ENCODE measurements at places on chromosomes 7 and 10. TPM values are rescaled to one million over a fixed set of nuclear protein-coding genes. Genes with fewer than 3 reads are reported as not detected.

DNA sequence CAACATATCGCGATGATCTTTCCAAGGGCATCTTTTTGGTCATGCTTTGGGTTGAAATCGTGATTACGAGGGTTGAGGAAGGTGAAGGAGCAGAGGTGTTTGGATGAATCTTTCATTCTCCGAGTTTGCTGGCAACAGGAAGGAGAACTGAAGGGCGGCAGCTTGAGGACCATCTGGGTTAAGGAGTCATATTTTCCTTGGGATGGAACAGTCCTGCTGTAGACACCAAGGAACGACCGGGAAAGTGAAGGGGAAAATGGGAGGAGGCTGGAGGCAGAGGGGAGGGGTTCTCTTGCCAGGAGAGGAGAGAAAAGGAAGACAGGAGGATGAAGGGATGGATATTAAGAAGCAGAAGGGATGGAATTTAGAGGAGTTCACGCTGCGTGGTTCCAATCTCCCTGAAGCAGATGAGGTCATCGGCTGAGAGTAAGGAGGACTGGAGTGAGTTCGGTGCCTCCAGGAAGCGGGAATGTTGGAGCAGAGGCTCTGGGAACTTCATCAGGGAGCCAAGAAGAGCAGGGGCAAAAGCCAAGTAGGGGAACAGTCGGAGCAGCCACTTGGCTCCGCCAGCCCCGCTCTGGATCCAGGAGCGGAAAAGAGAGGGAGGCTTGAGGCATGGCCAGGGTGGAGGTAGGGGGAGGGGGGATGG is 116.6 kb upstream of the GALNT17 start:
- no peak overlapping the region for H3K27ac ChIP-seq
- no peaks in the 10 kb centered on the region for H3K27me3 ChIP-seq
- H3K4me3 ChIP-seq: no peak overlapping the region
- no peaks in the 10 kb centered on the region for H3K4me1 ChIP-seq

- DNase-seq: no peak
- H3K4me3 ChIP-seq: no peak overlapping the region
- H3K4me1 ChIP-seq: peaks cover 3% of the 10 kb centered on the region
- H3K27ac ChIP-seq: no peak overlapping the region
These were observed 2.2 kb upstream of the IGFBP3 start for GRCh38 chr7:45923290-45923689.

DNA sequence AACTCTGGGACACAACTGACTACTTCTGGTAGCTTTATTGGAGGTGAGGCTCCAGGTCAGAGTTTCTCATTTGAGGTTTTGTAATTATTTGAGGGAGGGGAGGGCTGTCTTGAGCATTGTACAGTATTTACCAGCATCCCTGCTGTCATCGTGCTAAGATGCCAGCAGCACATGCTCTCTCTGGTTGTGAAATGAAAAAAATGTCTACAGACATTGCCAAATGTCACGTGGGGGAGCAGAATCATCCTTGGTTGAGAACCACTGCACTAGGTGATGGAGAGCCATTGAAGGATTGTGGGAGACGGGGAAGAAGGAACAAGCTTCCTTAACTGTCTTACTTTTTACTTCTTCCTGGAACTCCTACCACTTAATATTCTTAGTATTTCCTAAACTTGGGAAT is 5.0 kb downstream of the SEPTIN7 start:
- H3K4me1 ChIP-seq: peaks cover 8% of the 10 kb centered on the region
- no peaks in the 10 kb centered on the region for H3K36me3 ChIP-seq
- no peaks in the 10 kb centered on the region for H3K27me3 ChIP-seq
- H3K4me3 ChIP-seq: no peak overlapping the region
- no peak for DNase-seq

- no peaks in the 10 kb centered on the region for H3K27me3 ChIP-seq
- no peaks in the 10 kb centered on the region for H3K36me3 ChIP-seq
- H3K4me1 ChIP-seq: peaks cover 19% of the 10 kb centered on the region
- H3K27ac ChIP-seq: no peak overlapping the region
These were observed 5.6 kb downstream of the ABI1 start for GRCh38 chr10:26855186-26855585.

The GRIFIN gene
- total RNA-seq: not detected

DNA sequence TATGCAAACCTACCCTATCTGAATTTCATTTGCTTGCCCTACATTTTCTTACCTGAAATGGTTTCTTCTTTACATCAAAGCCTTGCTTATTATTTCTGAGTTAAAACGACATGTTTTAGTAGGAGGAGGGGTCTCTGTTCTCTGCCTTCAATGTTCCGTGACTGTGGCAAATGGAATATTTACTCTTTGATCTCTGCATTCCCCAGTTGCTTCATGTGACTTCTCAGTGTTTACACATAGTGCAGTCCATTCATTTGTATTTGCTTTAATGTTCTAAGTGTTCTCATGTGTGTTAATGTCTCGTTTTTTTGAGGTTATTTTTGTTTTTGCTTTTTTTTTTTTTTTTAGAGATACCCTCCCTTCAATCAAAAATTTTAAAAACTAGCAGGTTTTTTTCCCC is 75.8 kb downstream of the GNAI1 start:
- H3K4me1 ChIP-seq: peaks cover 24% of the 10 kb centered on the region
- no peak overlapping the region for H3K27ac ChIP-seq
- H3K4me3 ChIP-seq: no peak overlapping the region
- DNase-seq: no peak
- no peaks in the 10 kb centered on the region for H3K27me3 ChIP-seq

DNA sequence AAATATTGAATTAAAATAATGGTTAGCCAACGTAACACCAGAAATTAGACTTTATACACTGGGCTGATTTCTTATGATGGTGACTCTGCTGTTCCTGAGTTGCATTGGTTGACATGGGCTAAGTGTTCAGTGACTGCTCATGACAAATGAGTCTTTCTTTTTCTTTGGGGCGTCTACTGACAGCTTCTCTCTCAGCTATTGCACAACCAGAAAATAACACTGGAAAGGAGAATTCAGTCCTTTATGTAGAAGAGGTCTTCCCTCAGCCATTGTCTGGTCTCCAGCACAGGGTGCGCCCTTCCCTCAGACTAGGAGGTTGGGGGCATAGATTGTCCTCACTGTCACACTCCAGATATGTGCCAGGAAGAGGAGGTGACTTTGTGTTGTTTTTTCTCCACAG is 21.6 kb downstream of the PNLIP start:
- DNase-seq: no peak
- H3K27me3 ChIP-seq: peaks cover 24% of the 10 kb centered on the region
- no peak overlapping the region for H3K27ac ChIP-seq

GRCh38 chr7:80249184-80249583 is 114.6 kb downstream of the GNAI1 start:
- no peak for DNase-seq
- H3K36me3 ChIP-seq: no peaks in the 10 kb centered on the region
- no peaks in the 10 kb centered on the region for H3K27me3 ChIP-seq

The ACTR3C gene
- 2.0 TPM for total RNA-seq

DNA sequence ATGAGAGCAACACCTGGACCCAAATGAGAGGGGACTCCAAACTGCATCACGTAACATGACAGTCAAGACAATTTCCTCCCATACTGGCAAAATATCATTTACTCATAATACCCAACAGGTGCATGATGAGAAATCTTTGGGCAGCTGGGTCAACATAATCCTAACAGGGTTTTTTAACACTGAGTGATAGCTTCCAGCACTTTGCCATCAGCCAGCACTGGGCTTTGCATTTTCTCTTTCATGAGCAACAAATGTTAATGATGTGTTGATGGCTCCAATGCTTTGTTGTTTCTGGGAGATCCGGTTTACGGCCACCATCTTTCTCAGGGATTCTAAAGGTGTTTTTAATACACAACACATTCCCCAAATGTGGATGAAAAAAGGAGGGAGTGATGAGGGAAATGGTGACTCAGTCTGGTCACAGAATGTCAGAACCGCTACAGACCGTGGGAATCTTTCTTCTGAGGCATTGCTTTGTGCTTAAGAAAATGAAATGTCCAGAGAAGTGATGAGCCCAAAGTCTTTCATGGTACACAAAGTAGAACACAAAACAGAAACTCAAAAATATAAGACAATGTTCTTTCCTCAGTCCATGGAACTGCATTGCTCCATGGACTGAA is 705.7 kb upstream of the IGFBP3 start:
- H3K36me3 ChIP-seq: no peaks in the 10 kb centered on the region
- H3K27ac ChIP-seq: no peak overlapping the region
- H3K4me1 ChIP-seq: no peaks in the 10 kb centered on the region
- H3K4me3 ChIP-seq: no peak overlapping the region
- no peaks in the 10 kb centered on the region for H3K27me3 ChIP-seq
- no peak for DNase-seq

The BCL7B gene
- 50.4 TPM for total RNA-seq

- H3K27ac ChIP-seq: no peak overlapping the region
- no peaks in the 10 kb centered on the region for H3K36me3 ChIP-seq
- no peaks in the 10 kb centered on the region for H3K27me3 ChIP-seq
- no peaks in the 10 kb centered on the region for H3K4me1 ChIP-seq
These were observed 37.0 kb downstream of the FAM20C start for GRCh38 chr7:229184-229964.

The LBX1 gene
- not detected for total RNA-seq

The HOXA13 gene
- 3.6 TPM for total RNA-seq

GRCh38 chr10:71779641-71780040 is 6.3 kb upstream of the VSIR start:
- peaks cover 10% of the 10 kb centered on the region for H3K4me1 ChIP-seq
- H3K27me3 ChIP-seq: no peaks in the 10 kb centered on the region
- H3K27ac ChIP-seq: no peak overlapping the region

The CDHR1 gene
- not detected for total RNA-seq

GRCh38 chr10:88152728-88153133 is 289.3 kb downstream of the PTEN start:
- H3K27ac ChIP-seq: no peak overlapping the region
- DNase-seq: peak; percentile 28
- no peaks in the 10 kb centered on the region for H3K27me3 ChIP-seq
- no peaks in the 10 kb centered on the region for H3K36me3 ChIP-seq
- H3K4me1 ChIP-seq: peaks cover 29% of the 10 kb centered on the region
- H3K4me3 ChIP-seq: no peak overlapping the region

The AMZ1 gene
- total RNA-seq: not detected

GRCh38 chr10:130458509-130458908 is 322.3 kb downstream of the GLRX3 start:
- no peak overlapping the region for H3K27ac ChIP-seq
- H3K4me1 ChIP-seq: no peaks in the 10 kb centered on the region
- no peak for DNase-seq
- no peak overlapping the region for H3K4me3 ChIP-seq
- no peaks in the 10 kb centered on the region for H3K27me3 ChIP-seq

DNA sequence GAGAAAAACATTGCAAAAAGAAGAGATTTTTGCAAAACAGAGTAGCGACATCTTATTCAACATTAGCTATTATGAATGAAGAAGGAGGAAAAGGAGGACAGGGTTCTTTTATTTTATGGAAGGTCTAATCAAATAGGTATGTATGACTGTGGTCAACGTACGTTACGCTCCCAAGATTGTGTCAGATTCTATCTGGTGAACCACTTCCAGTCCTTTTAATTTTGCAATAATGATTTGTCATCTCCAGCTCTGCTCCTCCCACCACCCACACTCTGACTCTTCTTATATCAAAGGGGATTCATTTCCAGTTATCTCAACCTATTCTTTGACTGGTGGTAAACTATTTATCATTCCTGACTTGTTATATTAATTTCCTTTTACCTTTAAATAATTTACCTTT is 259.9 kb downstream of the CACNA2D1 start:
- H3K27me3 ChIP-seq: no peaks in the 10 kb centered on the region
- DNase-seq: no peak
- no peaks in the 10 kb centered on the region for H3K4me1 ChIP-seq
- no peak overlapping the region for H3K27ac ChIP-seq
- H3K36me3 ChIP-seq: no peaks in the 10 kb centered on the region
- H3K4me3 ChIP-seq: no peak overlapping the region

The FAM13C gene
- total RNA-seq: 0.42 TPM

The MALRD1 gene
- not detected for total RNA-seq

The CLDN4 gene
- total RNA-seq: 234 TPM

The TCF7L2 gene
- 164 TPM for total RNA-seq

GRCh38 chr7:79455173-79455790 is 1.8 kb upstream of the MAGI2 start:
- H3K4me1 ChIP-seq: no peaks in the 10 kb centered on the region
- no peaks in the 10 kb centered on the region for H3K36me3 ChIP-seq
- H3K27me3 ChIP-seq: no peaks in the 10 kb centered on the region
- no peak for DNase-seq
- no peak overlapping the region for H3K27ac ChIP-seq

DNA sequence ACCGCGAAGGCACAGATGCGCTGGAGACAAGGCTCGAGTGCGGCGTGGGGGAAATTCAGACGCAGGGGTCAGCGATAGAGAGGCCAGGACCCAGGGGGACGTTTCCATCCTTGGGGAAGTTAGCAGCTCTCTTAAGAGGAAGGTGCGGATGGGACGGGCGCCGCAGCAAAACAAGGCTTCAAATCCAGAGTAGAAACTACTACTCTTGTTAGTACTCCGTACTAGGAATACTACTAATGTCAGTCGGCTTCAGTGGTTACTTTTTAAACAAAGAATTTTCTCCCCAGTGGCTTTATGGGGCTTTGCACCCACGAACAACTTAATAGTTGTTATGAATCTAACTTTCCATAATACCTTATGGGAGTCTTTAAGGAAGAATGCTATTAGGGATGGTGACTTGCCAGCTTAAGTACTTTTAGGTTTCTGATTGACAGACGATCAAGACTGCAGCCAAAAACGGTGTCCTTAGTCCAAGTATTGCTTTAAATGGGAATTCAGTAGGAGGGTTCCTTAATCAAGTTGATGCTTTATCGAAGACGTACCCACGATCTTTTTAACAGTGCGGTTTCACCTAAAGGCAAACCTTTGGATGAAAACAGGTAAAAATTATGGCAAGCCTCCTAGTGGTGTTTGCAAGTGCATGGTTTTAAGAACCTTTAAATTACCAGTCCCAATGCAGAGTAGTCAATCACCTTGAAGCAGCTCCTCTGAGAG is 812 bp upstream of the IDE start:
- no peaks in the 10 kb centered on the region for H3K36me3 ChIP-seq
- DNase-seq: no peak
- H3K27ac ChIP-seq: peak overlapping the region; percentile 97
- peak overlapping the region; percentile 88 for H3K4me3 ChIP-seq
- H3K4me1 ChIP-seq: peaks cover 17% of the 10 kb centered on the region

The WAPL gene
- total RNA-seq: 37.5 TPM

DNA sequence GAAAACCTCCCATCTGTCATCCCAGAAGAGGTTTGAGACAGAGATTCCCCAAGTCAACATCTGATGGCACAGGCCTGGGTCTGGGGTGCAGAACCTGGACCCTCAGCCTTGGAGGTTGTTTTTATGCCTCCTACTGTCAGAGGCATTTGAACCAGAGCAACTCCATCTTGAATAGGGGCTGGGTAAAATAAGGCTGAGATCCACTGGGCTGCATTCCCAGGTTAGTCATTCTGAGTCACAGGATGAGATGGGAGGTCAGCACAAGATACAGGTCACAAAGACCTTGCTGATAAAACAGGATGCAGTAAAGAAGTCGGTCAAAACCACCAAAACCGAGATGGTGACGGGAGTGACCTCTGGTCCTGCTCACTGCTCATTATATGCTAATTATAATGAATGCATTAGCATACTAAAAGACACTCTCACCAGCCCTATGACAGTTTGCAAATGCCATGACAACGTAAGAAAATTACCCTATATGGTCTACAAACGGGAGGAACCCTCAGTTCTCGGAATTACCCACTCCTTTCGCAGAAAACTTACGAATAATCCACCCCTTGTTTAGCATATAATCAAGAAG is 92.0 kb downstream of the ITGA8 start:
- H3K27ac ChIP-seq: no peak overlapping the region
- no peak for DNase-seq
- peaks cover 27% of the 10 kb centered on the region for H3K27me3 ChIP-seq
- H3K36me3 ChIP-seq: no peaks in the 10 kb centered on the region
- H3K4me3 ChIP-seq: no peak overlapping the region
- no peaks in the 10 kb centered on the region for H3K4me1 ChIP-seq

GRCh38 chr7:134121632-134122139 is 5.5 kb upstream of the LRGUK start:
- no peaks in the 10 kb centered on the region for H3K27me3 ChIP-seq
- H3K36me3 ChIP-seq: no peaks in the 10 kb centered on the region
- DNase-seq: no peak
- H3K4me3 ChIP-seq: no peak overlapping the region
- H3K27ac ChIP-seq: no peak overlapping the region

The TM9SF3 gene
- 79.3 TPM for total RNA-seq

The AKR1C4 gene
- total RNA-seq: not detected
